ENCODE measurements at places on chromosomes 2 and 18.

DNA sequence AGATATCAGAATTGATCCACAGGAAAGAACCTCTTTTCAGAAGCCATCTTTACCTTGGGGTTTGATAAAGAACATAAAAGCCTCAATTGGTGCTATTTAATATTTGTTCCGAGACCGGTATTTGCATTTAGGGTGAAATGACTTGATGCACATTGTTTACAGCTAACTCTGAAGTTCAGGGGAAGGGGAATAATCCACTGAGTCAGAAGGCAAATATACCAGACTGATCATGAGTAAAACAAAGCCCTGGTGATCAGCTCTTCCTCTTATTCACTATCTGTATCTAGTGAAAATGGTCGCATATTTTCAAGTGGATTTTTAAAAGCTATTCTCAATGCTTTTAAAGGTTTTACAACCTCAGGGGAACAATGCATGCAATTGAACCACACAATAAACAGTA is 53.0 kb upstream of the ATP8B1 start:
- no peak for DNase-seq

DNA sequence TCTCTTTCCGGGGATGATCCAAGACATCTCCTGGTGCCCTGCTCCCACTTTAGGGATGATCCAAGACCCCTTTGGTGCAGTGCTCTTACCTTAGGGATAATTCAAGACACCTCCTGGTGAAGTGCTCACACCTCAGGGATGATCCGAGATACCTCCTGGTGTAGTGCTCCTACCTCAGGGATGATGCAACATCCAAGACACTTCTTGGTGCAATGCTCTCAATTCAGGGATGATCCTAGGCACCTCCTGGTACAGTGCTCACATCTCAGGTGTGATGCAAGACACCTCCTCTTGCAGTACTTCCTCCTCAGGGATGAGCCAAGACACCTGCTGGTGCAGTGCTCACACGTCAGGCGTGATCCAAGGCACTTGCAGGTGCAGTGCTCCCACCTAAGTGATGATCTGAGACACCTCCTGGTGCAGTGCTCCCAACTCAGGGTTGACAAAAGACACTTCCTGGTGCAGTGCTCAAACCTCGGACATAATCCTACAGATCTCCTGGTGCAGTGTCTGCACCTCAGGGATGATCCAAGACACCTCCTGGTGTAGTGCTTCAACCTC is 122.3 kb downstream of the ASB1 start:
- no peak for DNase-seq

DNA sequence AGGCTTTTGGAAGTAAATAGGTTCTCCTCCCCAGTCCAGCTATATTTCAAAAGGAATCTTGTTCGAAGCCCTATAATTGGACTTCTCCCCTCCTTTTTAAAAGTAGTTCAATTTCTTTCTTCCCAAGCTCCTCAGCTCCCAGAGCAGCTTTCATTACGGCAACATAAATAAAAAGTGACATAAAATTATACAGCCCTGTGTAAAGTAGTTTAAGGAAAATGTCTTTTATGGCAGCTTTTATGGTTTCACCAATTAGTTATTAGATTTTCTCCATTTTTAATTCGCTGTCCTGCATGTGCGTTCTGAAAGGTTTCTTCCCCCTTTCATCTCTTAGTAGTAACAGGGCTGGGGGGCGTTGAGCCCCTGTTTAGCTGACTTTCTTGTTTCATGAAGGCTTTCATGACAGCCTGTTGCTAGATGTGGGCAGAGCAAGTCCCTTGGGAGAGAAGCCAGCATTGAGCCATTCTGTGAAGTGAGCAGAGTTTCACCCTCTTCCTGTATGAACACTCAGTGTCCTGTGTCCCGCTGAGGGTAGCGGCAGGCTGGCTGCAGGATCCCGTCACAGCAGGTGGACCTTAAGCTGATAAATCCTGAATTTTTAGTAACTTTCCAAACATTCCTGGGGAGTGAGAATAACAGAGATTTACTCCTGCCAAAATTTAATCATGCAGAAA is 229.7 kb upstream of the SPRED2 start:
- no peak for DNase-seq

DNA sequence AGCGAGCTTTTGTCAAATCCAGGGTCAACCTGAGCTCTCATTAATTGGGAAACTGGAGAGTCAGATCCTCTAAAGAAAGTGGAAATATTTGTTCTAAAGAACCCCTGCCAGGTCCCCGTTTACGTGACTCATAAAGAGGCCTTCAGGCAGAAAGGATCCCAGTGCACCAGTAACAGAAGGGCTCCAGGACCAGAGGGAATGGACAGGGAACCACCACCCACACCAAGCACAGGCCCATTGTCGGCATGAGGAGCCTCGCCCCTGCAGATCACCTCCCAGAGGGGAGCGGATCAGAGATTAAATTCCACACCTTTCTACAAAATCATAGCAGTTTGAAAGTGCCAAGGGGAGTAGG is 16.4 kb upstream of the C1QL2 start:
- no peak for DNase-seq

DNA sequence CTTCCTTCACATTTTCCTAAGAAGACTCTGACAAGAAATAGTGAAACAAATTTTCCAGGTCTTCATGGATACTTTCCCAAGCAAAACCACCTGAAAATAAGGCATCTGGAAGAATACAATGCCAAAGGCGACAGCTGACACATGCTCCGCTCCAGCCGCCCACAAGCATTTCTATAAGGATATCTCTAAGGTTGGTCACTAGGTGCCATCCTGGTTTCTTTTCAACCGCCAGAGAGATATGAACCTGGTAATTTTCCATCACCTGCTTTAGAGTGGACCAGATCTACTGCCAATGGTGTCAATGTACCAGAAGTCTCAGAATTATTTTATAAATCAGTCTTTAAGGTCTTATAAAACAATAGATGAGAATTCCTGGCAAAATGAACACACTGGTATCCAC is 97.2 kb downstream of the GAREM1 start:
- no peak for DNase-seq

DNA sequence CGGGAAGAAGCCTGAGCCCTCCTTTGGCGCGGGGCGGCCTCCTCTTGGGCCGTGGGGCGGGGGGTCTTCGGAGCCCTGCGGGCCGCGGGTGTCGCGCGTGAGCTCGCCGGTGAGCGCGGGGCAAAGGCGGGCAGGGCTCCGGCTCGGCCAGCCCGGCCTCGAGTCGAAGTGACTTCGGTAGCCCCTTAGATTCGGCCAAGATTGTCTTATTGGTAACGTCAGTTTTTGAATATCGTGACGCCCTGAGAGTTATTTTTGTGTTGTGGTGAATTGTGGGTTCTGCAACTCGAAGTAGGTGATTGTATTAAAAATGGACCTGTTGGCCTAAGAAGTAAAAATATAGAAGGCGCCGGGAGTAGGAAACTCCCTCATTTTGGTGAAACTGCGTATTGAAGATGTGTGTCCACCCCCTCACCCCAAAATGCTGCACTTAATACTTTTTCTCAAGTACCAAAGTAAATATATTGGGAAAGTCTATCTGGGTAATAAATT is 669 bp downstream of the MARCHF7 start:
- DNase-seq, result no peak

DNA sequence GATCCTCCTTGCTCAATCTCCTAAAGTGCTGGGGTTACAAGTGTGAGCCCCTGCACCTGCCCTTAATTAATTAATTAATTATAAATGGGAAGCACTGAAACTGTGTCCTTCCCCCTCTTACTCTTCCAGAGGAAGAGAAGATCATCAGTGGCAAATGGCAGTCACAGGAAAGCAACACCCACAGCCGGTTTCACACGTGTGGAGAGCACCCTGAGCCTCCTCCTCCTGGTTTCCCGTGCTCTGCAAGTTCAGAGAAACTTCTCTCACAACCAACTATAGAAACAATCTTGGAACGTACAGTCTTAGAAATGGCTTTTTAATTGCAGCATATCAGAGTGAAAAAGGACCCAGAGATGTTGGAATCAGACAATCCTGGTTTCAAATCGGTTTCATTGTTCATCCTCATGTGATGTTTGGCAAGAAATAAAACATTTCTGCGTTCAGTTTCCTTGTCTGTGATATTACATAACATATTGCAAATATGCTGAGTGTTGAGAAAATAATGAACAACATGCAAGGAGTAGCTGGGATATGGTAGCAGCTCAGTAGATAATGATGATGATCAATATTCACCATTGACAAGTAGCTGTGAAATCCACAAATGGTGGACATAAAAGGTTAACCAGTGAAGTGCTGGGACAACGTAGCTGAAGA is 141.0 kb upstream of the KCTD1 start:
- DNase-seq, result no peak

DNA sequence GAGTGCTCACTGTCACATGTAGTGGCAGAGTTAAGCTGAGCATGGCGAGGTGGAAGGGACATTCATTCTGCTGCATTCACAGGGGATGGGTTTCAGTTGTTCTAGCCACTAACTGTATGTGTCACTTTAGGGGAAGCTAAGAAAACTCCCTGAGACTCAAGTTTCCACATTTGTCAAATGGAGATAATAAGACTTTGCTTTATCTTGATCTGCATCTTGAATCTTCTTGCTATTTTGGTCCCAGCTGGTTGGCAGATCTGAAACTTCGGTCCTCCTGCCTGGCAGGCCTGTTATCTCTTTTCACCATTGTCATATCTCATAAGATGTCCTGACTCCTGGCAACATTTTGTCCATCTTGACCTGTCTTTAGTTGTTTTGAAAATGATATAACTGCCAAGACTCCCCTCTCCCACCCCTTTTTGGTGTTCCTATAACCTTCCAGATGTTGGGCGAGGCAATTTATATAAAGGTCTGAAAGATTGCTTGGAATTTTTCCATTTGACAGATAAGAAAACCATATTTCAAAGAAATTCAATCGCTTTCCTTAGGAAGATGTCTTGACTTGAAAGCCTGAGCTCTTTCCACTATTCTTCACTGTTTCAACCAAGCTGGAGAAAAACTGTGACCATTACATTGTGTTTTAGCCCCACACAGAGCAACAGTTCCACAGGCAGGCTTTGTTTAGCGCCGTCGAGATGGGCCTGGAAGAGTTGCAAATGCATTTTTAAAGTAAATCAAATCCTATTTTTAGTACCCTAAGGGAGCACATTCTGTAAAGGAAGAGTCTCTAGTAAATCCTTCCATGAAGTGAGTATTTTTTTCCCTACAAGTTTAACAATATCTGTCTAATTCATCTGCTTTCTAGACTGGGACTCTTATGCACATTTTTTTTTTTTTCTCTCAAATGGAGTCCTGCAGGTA is 33.4 kb downstream of the MYCN start:
- no peak for DNase-seq

DNA sequence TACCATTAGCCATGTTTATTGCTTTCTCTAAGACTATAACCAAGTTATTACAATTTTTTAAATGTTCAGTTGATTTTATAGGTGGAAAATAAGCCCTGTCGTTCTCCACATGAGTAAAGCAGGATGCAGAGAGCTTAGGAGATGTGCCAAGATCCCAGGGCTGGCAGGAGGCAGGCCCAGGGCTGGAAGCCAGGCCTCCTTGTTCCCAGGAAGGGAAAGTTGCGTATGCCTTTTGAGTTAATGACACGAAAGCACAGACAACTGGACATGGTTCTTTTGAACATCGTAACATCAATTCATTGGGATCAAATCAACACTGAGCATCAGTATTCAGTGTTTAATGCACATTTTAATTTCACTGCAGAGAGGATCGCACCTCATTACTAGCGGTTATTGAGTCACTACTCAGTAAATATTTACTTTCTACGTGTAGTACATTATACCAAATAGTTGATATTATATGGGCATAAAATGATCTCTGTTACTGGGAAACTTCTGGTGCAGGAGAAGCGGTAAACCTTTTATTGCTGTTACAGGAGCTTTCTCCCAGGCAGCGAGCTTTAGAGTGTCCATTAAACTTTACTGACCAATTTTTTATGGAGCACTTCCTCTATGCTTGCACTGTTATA is 60.0 kb downstream of the RNF144A start:
- peak; percentile 55 for DNase-seq

- peak; percentile 68 for DNase-seq
Measured at GRCh38 chr2:28621172-28622100, 125.6 kb downstream of the PLB1 start.

GRCh38 chr2:105468582-105469042 is 69.8 kb upstream of the FHL2 start:
- no peak for DNase-seq

- no peak for DNase-seq
Measured at GRCh38 chr2:199591826-199592225, 134.1 kb upstream of the SATB2 start.

GRCh38 chr2:96447726-96448125 is 57.4 kb downstream of the NEURL3 start:
- DNase-seq, result no peak

DNA sequence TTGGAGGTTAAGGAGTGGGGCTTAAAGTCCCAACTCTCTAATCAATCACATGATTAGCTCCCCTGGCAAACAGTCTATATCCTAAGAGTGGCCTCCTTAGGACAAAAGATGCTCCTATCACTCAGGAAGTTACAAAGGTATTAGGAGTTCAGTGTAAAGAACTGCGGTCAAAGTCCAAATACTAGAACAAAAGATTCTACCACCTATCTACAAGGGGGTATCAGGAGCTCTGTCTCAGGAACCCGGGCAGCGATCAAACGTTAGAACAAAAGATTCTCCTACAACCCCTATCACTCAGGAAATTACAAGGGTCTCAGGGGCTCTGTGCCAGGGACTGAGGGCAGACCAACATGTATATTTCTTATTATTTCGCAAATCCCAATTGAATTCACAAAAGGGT is 58.0 kb downstream of the DTNB start:
- DNase-seq, result no peak

GRCh38 chr2:216888081-216888480 is 28.2 kb upstream of the TNP1 start:
- DNase-seq, result no peak

DNA sequence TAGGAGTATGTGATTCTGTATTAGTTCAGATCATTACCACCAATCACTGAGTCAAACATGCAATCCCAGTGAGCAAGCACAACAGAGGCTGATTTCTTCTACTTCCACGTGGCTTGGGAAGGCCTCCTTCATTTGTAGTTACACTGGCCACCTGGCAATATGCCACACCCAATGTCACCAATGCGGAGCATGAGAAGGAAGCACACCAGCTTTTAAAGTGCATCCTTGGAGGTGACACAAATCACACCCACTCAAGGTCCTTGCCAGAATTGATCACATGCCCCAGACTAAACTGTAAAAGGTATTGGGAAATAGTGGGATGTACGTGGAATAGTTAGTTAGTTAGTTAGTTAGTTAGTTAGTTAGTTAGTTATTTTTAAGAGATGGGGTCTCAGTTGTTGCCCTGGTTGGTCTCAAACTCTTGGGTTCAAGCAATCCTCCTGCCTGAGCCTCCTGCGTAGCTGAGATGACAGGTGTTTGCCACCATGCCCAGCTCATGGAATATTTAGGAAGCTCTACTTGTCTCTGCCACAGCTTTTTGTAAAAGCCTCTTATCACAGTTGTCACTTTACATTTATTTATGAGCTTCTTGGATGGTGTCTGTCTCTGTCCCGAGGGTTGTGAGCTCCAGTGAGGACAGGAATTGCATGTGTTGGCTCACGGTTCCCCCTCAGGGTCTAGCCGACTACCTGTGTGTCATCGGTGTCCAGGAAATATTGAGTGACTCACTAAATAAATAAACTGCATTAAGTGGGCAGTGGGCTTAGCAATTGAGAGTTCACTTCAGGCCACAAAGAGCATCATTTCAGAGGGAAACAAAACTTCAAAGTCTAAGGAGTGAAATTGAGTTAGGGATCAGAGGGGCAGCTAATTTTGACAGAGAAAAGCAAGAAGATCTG is 28.1 kb upstream of the CAB39 start:
- DNase-seq, result no peak

Data from NCI-H748 treated with DMSO at 0.1 percent for 48 hours (cell line).